Stimulated activated CD4-positive, alpha-beta T cell treated with anti-CD3 and anti-CD28 coated beads, Interleukin-15, amount 100 ng/mL, for 24 hours (primary cell): ENCODE measurements at places on chromosomes 13 and 19.

GRCh38 chr13:42078128-42078808 lies 29.8 kb downstream of the DGKH start:
- no peak for DNase-seq

DNA sequence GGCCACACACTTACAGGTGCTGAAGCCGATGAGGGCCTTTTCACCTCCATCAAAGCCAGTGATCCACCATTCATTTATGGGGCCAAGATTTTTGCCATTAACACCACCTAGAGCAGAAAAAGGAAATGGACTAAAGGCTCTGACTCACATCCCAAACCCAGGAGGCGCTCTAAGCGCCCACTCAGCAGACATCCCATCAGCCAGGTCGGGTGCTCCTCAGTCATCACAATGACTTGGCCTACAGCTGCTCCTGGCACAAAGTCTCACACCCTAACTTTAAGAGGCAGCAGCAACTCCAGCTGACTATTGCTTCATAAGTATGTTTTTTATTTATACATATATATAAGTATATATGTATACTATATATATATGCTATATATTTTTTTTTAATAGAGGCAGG lies 36.1 kb upstream of the EIF3G start:
- no peak for DNase-seq

GRCh38 chr13:52869621-52870020 lies 21.2 kb upstream of the PCDH8 start:
- DNase-seq, result no peak

DNA sequence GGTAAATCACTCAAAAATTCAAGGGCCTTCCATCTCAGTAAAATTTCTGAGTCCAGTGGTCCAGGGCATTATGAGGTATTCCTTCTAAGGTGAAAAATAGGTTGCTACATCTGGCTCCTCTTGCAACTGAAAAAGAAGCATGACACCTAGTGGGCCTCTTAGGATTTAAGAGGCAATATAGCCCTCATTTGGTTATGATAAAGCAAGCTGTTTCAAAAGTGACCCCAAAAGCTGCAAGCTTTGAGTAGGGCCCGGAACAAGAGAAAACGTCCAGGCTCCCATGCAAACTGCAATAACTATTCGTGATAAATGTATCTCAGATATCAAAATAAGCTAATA lies 1910.2 kb upstream of the PRR20A start:
- no peak for DNase-seq

GRCh38 chr13:37113534-37113933 lies 8.1 kb upstream of the CSNK1A1L start:
- no peak for DNase-seq

- DNase-seq, result no peak
Measured at GRCh38 chr19:39951065-39951650, 16.7 kb upstream of the FCGBP start.

GRCh38 chr13:32032759-32033158 lies 1.2 kb downstream of the FRY start:
- no peak for DNase-seq

- no peak for DNase-seq
Measured at GRCh38 chr13:58134012-58134411, 502.5 kb downstream of the PCDH17 start.

GRCh38 chr19:4866595-4867424 lies 657 bp downstream of the PLIN3 start:
- DNase-seq, result peak; percentile 63

DNA sequence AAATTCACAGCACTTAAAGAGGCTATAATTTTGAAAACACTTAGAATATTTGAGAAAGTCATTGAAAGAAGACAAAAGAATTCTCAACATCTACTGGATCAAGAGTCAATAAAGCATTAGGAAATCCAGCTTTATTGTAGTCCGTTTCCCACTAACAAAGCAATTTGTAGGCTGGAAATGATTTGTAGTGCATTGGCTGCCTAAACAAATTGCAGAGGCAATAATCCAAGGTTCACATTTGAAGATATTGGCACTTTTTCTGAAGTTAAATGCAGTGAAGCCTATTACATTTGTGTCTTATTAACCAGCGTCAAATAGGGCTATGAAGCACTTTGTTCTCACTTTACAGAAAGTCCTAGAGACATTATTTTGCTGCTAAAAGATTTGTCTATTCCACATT lies 848.1 kb upstream of the SLITRK1 start:
- DNase-seq, result no peak

DNA sequence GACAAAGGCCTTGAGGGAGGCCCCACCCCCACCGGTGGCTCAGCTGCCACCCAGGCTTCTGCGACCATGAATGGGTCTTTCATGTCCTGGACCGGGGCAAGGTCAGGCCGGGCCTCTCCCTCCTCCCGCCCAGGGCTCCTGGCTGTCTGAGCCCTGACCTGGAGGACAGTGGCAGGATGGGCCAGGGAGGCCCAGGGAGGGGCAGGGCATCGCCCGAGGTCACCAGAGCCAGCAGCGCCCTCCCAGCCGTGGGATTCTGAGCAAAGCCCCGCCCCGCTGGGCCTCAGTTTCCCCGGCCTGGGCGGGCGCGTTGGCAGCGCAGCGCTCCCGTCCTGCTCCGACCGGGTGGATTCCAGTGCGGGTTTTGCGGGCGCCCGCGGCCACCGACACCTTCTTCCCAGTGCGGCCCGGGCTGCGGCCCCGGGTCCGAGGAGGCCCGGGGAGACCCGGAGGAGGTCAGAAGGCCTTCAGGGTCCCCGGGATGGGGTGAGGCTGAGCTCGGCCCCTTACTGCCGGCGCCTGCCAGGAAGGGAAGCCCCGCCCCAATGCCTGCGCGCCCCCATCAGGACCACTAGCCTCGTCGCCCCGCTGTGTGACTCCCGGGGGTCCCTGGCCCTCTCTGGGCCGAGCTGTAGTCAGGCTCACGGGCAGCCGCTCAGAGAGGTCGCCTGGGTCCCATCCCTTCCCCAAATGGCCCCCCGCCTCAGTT lies 24.6 kb upstream of the SEMA6B start:
- peak; percentile 55 for DNase-seq

DNA sequence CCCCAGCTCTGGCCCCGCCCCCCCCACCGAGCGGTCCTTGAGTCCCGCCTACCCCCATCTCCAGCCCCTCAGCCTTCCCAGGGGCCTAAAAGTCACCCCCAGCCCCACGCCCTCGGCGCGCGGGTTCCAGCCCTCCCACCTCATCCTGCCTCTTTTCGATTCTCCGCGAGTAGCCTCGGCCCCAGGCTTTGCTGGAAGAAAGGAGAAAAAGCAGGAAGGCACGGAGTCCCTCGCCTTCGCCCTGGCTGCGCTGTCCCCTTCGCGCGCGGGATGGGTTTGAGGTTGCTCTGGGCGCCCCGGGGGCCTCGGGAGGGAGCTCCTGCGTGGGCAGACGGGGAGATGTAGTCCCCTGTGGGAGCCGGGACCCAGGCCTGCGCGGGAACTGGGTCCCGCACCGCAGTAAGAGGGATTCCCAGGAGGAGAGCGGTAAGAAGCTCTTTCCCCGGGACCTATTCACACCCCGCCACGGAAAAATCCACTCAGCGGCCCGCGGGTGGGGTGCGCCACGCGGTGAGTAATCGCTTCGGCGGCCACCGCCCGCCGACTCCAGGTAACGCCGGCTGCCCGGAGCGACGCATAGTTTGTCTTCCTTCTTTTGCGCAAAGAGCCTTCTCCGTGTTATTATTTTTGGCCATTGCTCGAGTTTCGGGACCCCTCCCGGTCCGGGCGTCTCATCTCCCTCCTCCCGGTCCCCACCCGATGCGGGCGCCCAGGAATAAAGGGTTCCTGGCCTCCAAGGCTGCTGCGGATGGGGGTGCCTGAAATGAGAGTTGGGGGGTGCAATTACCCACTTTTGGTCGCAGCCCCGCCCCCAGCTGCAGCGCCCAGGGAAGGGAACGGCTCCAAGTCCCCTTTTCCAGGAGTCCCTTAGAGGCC lies 865 bp upstream of the CRLF1 start:
- DNase-seq, result no peak

GRCh38 chr13:110249326-110249725 lies 57.6 kb downstream of the COL4A1 start:
- DNase-seq, result no peak

DNA sequence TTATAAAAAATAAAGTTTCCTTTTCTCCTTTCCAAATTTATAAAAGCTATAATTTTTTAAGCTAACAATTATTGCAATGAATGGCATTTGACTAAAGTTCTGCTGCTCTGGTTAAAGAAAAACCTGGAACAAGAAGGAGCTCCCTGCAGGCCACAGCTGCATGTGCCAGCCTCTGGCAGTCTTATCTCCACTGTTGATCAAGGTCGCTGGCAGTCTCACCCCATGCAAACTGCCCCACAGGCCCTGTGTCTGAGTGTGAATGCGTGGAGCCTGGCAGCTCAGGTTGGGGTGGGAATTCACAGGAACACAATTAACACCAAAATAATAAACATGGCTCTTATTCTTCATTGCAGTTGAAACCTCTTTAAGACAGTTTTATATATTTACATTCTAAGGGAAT lies 30.2 kb upstream of the FREM2 start:
- no peak for DNase-seq

DNA sequence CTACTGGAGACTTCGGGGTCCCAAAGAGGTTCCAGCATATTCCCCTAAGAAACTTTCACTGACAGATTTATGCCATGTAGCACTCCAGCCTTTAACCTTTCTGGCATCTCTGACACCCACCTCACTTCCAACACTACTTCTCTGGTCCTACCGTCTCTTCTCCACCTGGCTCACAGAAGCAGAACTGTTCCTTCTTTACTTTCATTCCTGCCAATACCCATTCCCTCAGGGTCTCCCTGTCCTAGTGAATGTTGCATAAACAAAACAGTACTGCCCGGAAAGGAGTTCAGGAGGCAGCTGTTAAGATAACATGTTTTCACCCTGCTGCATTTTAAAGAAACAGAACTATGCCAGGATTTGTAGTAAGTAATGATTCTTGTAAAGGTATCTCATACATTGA lies 136.0 kb upstream of the MIR17HG start:
- no peak for DNase-seq

DNA sequence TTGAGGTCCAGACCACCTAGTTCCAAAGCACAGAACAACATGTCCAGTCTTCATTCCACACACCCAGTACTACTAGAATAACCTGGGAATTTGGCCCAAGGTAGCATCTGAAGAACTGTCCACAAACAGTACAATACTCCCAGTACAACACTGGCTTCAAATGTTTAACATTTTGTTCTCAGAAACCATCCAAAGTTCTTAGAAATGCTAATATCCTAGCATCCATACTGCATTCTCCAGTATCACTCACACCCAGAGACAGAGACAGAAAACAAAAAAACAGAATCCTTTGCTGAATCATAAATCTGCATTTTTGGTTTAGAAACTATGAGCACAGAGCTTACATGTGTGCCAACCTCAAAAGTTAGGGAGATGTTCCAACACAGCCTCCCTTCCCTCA lies 490.8 kb downstream of the FOXO1 start:
- no peak for DNase-seq
